ENCODE measurements at places on chromosomes 5 and 9. TPM values are rescaled to one million over a fixed set of nuclear protein-coding genes. Genes with fewer than 3 reads are reported as not detected.

DNA sequence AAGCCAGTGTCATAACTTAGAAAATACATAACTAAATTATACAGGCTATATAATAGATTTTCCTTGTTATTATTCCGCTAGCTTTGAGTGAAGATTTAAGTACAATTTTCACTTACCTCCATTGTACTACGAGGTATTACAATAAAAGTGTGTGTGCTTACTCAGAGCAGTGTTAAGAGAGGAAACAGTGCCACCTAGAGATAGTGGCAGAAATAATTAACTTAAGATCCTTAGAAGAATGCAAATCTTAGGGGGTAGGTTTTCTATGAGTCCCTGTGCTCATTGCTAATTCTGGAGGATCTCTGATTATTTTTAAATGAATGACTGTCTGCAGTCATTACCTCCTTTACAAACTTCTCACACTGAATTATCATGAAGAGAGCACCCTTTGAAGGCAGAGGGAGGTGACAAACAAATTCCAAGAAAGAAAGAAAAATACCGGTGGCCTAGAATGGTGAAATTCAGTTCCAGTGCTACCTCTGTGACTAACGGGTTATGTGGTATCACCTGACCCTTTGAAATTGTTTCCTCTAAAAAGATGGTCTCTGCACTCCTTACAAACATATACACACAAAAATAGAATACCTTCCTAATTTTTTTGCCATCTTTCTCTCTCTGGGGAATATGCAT, 379.8 kb downstream of the TRIM36 start:
- no peak for DNase-seq

- no peak for DNase-seq
These were observed 440.9 kb downstream of the ENC1 start for GRCh38 chr5:74199436-74200210.

Gene PIP5K1B
- total RNA-seq: 91.6 TPM

DNA sequence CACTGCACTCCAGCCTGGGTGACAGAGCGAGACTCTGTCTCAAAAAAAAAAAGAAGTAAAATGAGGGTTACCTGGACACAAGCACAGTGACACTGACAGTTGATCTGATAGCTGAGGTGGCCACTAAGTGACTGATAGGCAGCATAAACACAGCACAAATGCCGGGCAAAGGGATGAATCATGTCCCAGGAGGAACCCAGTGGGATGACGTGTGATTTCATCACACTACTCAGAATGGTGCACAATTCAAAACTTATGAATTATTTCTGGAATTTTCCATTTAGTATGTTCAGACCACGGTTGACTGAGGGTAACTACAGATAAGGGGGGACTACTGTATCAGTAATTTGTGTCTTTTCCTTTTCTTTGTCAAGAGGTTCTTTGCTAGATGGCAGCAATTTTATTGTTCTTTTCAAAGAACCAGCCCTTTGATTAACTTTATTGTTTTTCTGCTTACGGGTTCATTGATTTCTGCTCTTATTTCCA, 34.3 kb upstream of the RNF130 start:
- no peak for DNase-seq

GRCh38 chr5:97355775-97356174, 172.7 kb upstream of the RIOK2 start:
- no peak for DNase-seq

Gene ADGRV1
- total RNA-seq: 7.3 TPM

DNA sequence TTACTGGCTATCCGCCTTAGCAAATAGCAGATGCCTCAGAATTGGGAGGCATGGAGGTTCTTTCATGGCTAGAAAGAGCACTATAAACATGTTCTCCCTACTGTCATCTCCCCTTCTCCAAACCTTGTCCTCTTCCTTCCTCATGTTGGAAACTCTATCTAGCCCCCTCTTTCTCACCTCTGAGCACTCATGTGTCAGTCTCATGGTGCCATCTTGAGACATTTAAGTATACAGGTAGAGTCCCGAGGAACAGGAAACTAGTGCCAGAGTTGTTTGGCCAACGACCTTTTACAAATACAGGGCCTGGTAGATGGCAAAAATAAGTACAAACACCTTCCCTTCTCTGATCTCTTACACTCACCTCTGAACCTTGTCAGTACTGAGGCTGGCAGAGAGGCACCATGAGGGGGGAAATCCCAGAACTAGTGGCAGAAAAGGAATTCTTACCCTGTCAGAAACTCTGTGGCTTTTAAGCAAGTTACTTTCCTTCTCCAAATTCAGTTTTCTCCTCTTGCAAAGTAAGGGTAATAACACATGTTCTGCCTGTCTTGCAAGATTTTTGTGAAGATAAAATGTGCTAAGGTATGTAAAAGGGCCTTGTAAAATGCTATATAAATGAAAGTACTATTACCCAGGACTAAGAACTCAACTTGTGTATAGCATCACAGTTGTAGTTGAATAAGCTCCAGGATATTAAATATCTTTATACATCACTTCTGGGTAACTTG, 94.1 kb upstream of the SNX2 start:
- no peak for DNase-seq

- no peak for DNase-seq
These were observed 53.3 kb downstream of the NREP start for GRCh38 chr5:111703662-111704061.

Measured in left colon (tissue), 2 donors.